ENCODE measurements at places on chromosomes 13 and 19.

GRCh38 chr19:29088761-29089160 is 124.2 kb downstream of the UQCRFS1 start:
- DNase-seq = no peak

- DNase-seq = no peak
These were observed 261.0 kb downstream of the GPC5 start for GRCh38 chr13:91659256-91660075.

GRCh38 chr13:101127741-101128353 is 288.5 kb downstream of the NALCN start:
- DNase-seq = no peak

- DNase-seq = no peak
These were observed 45.6 kb downstream of the LHFPL6 start for GRCh38 chr13:39557285-39557955.

GRCh38 chr13:46403851-46404732 is 17.0 kb upstream of the RUBCNL start:
- DNase-seq = no peak

GRCh38 chr19:9917321-9917720 is 19.0 kb downstream of the OLFM2 start:
- DNase-seq = no peak

DNA sequence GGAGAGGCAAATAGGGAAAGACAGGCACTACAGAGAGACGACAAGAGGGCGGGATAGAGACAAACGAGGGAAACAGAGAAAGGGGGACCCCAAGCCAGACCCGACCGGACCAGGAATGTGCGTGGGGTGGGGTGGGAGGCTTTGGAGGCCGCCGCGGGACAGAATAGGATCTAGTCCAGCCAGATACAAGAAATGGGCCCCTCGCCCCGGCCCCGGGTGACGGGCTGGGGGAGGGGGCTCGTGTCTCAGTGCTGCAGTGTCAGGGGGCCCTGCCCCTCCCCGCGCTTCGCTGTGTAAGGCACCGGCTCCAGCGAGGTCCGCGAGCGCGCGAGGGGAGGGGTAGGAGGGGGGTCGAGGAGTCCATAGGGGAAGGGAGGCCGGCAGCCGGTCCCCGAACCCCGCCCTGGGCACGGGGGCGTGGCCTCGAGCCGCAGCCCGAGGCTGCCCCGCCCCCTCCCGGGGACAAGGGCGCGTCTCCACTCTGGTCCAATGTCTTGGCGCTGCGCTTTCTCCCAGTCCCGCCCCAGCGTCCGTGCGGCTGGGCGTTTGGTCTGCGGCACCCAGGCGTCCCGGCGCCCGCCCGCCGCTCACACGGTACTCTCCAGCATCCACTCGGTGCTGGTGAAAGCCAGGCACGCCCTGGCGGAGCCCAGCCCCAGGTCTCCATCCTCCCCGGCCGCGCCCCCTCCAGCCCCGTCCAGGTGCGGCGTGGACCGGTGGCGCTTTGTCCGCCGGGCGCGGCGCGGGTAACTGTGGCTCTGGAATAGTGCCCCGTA is 11.0 kb downstream of the IFNL1 start:
- DNase-seq = no peak

DNA sequence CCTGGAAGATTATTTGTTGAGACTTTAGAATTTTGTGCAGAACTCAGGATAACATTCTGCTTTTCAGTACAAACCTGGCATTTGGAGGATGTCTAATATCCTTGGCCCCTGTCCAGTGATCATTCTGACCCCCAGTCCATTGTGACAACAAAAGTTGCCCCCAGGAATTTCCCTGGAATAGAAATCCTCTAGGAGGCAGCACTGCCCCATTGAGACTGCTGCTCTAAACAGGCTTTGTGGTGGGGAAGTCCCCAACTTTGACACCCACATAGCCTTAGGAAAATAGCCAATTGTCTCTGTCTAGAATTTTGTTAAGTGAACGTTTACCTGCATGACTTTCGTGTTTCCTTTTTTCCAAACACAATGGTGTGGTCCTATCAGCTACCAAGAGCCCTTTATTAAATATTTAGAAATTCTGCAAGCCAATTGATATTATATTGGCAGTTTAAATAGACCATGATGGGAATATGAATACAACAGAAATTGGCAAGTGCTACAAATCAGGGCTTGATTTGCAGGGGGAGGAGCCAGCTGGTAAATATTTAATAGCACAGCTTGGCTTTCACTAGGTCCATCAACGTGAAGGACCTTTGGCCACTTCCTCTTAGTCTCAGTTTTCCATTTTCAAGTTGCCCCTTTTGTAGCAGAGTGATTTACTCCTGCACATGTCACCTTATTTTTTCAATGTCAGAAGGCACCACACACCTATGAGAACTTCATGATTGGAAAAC is 451.7 kb downstream of the EFNB2 start:
- DNase-seq = no peak

All from omental fat pad (tissue), 4 donors.